ENCODE measurements at places on chromosomes 12 and 14.

DNA sequence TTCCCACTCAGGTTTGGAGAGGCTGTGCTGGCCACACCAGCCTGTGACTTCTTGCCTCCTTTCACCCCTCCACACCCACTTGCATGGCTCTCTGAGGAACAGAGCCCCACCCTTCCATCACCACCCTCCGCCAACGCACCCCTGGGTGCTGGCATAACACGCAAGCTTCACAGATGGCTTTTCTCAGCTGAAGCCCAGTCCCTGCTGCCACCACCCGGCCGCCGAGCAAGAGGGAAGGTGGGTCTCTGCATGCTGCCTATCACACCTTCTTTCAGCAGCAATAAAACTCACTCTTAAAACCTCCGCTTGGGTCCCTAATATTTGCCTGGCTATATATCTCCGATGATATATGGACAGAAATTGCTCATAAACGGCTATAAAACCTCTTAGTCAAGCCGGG lies 41.6 kb downstream of the SMUG1 start:
- no peak for DNase-seq

DNA sequence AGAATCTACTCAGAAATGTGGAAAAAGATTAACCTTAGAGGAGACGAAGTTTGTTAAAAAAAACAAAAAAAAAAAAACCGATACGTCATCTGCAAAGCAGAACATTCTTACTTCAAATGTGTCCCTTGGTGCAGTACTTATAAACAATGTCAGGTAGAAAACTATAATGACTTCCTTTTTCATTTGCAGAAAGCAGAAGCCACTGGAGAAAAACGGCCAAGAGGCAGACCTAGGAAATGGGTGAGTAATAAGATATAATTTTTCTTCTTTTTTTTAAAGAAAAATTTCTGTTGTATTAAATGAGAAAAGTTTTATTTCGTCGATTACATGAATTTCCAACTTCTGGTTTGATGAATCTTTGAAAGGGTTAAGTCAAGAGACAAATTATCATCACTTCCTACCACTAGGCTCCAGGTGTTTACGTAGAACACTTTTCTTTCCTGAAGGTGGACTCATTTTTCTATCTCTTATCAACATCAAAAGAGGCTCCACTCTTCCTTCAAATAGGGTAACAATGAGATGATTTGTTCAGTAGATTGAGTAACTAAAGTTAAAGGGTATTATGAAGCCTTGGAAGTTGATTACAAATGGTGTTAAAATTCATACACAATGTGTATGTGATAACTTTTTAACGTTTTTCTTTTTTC lies 14.2 kb downstream of the HMGA2 start:
- DNase-seq, result no peak

DNA sequence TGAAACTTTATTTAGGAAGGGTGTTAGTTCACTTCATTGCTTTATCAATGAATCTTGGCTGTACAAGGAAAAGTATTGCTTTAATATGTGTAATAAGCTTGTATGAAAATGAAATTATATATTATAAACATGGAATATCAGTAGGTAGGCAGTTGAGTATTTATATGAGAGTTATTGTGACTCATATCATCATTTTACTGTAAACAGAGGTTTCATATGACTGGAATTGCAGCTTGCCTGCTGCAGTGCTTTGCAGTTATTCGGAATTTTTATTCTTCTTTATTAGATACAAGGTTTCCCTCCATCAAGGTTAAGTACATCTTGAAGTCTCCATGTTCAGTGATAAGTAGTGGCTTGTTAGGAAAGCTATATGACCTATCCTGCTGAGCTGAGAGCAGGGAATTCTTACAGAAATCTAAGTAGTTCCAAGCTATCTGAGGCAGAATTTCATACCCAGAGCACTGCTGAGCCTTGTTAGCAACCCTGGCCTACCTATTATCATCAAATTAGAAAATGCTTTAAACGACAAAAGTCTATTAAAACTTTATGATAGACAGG lies 111.2 kb downstream of the MGST1 start:
- no peak for DNase-seq

DNA sequence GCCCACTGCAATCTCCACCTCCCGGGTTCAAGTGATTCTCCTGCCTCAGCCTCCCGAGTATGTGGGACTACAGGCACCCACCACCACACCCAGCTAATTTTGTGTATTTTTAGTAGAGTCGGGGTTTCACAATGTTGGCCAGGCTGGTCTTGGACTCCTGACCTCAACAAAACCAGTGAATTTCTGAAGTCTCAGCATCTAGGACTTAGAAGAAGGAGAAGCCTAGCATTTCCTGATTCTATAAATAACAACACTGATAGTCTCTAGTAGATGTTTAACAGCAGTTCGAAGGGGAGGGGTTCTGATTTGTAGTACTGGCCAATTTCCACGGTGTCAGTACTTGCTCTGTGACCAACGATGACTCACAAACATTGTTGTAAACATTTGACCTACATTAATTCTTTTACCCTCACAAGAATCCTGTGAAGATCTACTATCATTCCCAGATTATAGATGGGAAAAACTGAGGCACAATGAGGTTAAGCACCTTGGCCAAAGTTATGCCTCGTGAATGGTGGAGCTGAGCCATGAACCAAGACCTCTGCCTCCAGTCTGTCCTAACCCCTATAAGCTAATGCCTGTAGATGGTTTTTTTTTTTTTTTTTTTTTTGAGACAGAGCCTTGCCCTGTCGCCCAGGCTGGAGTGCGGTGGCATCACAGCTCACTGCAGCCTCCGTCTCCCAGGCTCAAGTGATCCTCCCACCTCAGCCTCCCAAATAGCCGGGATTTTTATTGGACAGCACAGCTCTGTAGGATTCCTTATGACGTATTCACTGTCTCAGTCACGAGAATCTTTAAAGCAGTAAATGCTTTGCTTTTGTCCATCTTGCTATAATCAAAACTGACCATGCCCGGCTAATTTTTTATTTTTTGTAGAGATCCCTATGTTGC lies 5.2 kb downstream of the P2RX4 start:
- peak; percentile 75 for DNase-seq

DNA sequence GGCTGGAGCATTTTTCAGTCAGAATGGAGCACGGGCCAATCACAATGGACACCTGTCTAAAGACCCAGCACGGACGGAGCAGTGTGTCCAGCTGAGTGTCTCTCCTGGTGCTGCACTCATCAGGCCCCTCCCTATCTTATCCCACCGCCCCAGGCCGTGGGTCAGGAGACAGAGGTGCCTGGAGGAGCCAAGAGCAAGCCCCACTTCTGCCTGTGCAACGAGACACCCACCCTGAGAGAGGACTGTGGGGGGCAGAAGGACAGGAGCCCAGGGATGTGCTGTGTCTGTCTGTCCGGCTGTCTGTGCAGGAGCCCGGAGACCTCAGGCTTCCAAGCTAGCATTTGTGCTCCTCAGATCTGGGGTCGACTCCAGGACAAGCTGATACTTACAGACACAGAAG lies 69.6 kb upstream of the SFSWAP start:
- no peak for DNase-seq

GRCh38 chr12:41436076-41436475 lies 248.0 kb downstream of the PDZRN4 start:
- no peak for DNase-seq

- peak; percentile 29 for DNase-seq
Observed at GRCh38 chr14:21852061-21852664, 178.5 kb upstream of the OR4E1 start.

DNA sequence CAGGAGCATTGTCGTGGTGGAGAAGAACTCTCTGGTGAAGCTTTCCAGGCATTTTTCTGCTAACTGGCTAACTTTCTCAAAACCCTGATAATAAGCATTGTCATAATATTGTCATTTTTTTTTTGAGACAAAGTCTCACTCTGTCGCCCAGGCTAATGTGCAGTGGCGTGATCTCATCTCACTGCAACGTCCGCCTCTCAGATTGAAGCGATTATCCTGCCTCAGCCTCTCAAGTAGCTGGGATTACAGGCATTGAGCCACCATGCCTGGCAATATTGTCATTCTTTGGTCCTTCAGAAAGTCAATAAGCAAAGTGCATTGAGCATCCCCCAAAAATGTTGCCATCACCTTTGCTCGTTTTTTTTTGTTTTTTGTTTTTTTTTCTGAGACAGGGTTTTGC lies 26.4 kb downstream of the C12orf71 start:
- no peak for DNase-seq

DNA sequence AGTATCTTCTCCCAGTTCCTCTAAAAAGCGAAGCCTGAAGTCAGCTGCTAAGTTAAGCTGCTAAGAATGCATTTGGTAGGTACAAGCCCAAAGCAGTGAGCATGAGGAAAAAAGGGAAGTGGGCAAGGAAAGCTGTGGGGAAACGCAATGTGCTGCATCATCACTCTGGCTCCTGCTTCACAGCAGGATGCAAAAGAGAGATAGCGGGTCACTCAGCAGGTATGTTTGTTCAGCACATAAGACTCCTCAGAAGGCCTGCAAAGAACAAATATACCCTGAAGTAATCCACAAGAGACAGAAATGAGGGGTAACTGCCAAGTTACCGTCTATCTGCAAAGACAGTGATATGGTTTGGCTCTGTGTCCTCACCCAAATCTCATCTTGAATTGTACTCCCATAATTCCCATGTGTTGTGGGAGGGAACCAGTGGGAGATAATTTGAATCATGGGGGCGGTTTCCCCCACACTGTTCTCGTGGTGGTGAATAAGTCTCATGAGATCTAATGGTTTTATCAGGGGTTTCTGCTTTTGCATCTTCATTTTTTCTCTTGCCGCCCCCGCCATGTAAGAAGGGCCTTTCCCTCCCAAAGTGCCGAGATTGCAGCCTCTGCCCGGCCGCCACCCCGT lies 127.4 kb upstream of the EGLN3 start:
- no peak for DNase-seq

DNA sequence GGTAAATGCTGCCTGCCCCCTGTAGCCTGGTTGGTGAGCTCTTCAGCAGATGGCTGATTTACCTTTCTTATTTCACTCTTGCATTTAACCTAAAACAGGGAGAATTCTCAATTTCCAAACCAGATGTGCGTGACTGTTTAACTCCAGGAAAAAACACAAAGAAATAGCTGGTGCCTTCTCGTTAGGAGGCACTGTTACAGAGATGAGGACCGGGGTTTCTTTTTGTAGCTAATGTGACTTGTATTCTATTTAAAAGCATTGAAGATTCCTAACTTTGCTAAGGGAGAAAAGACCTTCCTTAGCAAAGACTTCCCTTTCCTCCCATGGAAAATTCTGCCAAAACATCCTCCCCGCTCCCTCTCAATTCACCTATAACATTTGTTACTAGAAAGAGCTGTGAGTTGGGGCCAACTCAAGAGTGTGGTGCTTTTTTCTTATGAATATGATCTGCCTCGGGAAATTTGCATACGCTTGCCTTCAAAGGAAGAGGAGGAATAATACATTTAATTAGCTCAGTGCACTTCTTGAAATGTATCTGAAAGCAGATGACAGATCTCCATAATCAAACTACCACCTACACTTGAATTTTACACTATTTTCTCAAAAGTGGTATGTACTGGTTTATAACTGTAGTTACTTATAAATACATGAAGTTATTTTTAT lies 102.0 kb upstream of the ARID2 start:
- no peak for DNase-seq

GRCh38 chr12:92533280-92533890 lies 169.4 kb upstream of the PLEKHG7 start:
- peak; percentile 17 for DNase-seq

DNA sequence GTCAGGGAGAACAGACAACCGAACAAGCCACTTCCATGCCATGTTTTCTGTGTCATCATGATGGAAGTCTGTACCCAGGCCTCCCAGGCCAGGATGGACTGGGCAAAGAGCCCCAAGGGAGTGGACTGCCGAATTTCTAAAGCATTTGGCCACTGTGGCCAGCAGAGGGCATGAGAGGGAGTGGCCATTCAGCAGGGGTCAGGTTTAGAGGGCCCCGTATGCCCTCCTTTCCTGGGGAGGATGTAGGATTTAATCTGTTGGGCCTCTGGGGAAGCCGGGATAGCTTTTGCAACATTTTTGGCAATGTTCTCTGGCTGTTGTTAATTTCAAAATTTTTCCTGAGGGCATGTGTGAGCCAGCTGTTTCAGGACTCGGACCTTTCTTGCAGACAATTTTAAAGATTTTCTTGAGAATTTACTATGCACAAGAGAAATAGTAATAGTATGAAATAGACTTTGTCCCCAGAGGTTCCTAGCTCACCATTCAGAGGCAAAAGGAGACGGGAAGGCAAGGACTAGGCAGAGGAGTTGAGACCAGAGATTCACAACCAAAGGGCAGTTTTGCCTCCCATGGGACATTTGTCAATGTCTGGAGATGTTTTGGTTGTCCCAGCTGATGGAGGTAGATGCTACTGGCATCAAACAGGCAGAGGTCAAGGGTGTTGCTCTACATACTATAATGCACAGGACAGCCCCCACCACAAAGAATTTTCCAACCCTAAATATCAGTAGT lies 18.0 kb downstream of the ACACB start:
- peak; percentile 87 for DNase-seq

- no peak for DNase-seq
Observed at GRCh38 chr14:81289516-81289915, 68.8 kb upstream of the GTF2A1 start.

DNA sequence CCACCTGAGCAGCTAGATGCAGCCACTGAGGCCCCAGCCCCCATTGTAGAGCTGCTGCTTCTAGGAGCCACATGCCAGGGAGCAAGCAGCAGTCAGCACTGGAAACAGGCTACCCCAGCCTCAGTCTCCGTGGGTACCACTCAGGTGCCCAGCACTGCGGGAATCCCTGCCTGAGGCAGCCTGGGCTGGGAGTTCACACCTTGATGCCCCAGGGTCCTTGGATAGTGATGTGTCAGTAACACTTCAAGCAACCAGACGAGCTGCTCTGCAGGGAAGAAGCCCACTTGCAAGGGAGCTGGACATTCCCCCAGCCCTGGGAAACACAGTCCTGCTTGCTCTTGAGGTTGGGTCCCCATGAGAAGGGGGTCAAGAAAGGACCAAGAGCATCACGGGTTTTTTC lies 90.7 kb downstream of the ZFP36L1 start:
- DNase-seq, result no peak

DNA sequence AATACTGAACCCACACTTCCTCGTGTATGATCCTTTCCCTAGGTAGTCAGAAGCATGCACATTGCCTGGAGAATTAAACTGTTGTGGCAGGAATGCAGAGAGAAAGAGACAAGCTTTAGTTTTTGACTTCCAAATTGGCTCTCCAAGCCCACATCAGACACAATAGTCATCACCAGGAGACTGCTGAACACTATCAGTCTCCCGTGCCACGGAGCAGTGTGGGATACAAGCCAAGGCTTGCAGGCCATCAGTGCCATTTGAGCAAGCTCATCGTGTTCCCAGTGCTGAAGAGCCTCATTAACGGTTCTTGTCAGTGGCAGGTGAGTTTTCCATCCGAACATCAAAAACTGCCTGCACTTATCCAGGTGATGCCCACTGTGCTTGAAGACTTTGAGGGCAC lies 410.8 kb downstream of the NAV3 start:
- no peak for DNase-seq

GRCh38 chr12:20250761-20251160 lies 117.6 kb upstream of the PDE3A start:
- no peak for DNase-seq

DNA sequence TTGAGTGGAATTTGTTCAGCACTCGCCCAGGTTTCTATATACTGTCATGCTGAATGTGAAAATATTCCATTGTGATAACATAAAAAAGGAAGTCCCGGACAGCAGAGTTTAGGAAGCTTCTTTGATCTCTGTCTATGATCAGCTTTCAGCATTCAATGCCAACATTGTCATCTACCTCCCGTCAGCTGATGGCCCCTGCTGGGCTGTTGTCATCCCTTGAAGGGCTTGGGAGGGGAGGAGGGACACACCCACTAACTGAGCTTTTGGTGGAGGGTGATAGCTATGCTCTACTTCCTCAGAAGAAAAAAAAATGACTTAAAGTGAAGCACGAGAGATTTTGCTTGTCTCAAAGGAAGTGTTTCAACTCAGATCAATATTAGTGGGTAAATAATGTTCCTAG lies 4.7 kb upstream of the KRT77 start:
- no peak for DNase-seq
